ENCODE measurements at places on chromosomes 16 and 17. TPM values are rescaled to one million over a fixed set of nuclear protein-coding genes. Genes with fewer than 3 reads are reported as not detected.

Gene KRTAP9-8
- total RNA-seq, result not detected

Gene KRTAP1-1
- not detected for total RNA-seq

Gene ABCC11
- total RNA-seq, result not detected

Gene MED31
- total RNA-seq, result 10.6 TPM

Gene ABCC3
- 2.2 TPM for total RNA-seq

Gene GTF3C1
- total RNA-seq, result 117 TPM

Gene CD300E
- not detected for total RNA-seq

Gene ELMO3
- total RNA-seq, result 1.3 TPM

Gene KRTAP4-1
- total RNA-seq, result not detected

Gene KRTAP4-12
- total RNA-seq, result not detected

Gene ACAP1
- total RNA-seq, result not detected

Gene TBC1D3K
- total RNA-seq, result not detected

Gene CCL1
- not detected for total RNA-seq

Gene ZNF423
- 12.1 TPM for total RNA-seq

Gene FNDC8
- total RNA-seq, result not detected

Gene CD300LD
- total RNA-seq, result not detected

Gene ESRP2
- 0.16 TPM for total RNA-seq

Gene HS3ST4
- not detected for total RNA-seq

Gene CACNG1
- not detected for total RNA-seq

Gene RNF43
- total RNA-seq, result not detected

Gene HBZ
- 0.19 TPM for total RNA-seq

Gene RPL26
- 2,945 TPM for total RNA-seq

Gene G6PC1
- not detected for total RNA-seq

Gene HS3ST3A1
- not detected for total RNA-seq

Gene TEKT5
- not detected for total RNA-seq

Gene SDR42E1
- total RNA-seq, result 4.4 TPM

Gene MT1M
- total RNA-seq, result 4.2 TPM

Gene MMP2
- total RNA-seq, result 73.8 TPM

Gene FUS
- total RNA-seq, result 29.5 TPM

Gene TMIGD1
- total RNA-seq, result not detected

Gene NOMO2
- total RNA-seq, result 263 TPM

Gene UNC13D
- total RNA-seq, result 4.7 TPM

Gene CCL13
- not detected for total RNA-seq

Gene SEZ6L2
- 5.9 TPM for total RNA-seq

Gene KRTAP4-3
- total RNA-seq, result not detected

Gene CD19
- not detected for total RNA-seq

Gene RPL38
- 1,871 TPM for total RNA-seq

Gene C16orf96
- not detected for total RNA-seq

Gene KRTAP2-2
- total RNA-seq, result not detected

Gene NDE1
- total RNA-seq, result 41.4 TPM

Gene SPECC1
- 1.3 TPM for total RNA-seq

Gene RGS9
- total RNA-seq, result 0.97 TPM

Gene MYH1
- not detected for total RNA-seq

Gene LITAFD
- total RNA-seq, result not detected

Gene FOXL1
- 0.81 TPM for total RNA-seq

Gene ANKRD40CL
- total RNA-seq, result not detected
